ENCODE measurements at places on chromosomes 11 and 22.
A peak's percentile ranks its signal among the peaks of the same experiment; 100 is the strongest.

DNA sequence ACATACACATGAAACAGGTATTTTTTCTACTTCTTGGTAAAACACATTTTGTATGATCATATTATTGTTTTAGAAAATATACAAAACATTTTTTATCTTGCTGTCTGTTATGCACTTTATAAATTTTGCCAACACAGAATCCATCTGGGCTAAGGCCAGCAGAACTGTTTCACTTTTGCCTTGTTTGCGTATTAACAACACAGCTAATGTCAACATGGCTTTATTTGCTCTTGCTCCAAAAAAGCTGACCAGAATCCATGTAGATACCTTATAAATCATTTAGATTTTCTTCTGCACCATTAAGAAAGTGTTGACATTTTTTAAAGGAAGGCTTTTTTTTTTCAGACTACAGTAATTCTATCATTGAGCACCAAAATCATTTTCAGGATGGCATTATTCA, 58.1 kb upstream of the PGR start:
- DNase-seq = no peak

- no peak for DNase-seq
Measured at GRCh38 chr22:44291265-44291664, 21.5 kb downstream of the SHISAL1 start.

DNA sequence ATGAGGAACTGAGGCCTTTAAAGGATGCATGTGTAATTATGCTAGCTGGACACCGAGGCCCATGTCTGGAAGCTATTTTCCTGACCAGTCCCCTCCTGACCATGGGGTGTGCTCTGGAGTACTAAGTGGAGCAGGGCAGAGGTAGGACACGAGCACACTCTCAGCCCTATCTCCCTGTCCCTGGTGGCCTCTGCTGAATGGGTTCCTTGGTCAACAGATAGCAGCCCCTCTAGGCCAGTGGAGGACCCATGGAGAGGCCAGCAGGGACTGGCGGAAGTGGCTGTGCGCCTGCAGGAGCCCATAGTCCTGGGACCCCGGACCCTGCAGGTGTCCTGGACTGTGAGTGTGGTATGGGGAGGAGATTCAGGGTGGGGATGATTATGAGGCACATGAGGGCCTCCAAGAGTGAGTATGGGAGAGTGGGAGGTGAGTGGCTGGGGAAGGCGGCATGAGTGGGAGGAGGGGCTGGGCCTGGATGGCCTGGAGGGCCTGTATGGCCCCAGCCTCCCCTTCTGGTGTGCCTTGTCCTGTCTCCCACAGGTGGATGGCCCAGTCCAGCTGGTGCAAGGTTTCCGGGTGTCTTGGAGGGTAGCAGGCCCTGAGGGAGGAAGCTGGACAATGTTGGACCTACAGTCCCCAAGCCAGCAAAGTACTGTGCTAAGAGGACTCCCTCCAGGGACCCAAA, 9.5 kb downstream of the ROBO3 start:
- DNase-seq = no peak

GRCh38 chr11:15590132-15590531, 475.4 kb downstream of the INSC start:
- no peak for DNase-seq

DNA sequence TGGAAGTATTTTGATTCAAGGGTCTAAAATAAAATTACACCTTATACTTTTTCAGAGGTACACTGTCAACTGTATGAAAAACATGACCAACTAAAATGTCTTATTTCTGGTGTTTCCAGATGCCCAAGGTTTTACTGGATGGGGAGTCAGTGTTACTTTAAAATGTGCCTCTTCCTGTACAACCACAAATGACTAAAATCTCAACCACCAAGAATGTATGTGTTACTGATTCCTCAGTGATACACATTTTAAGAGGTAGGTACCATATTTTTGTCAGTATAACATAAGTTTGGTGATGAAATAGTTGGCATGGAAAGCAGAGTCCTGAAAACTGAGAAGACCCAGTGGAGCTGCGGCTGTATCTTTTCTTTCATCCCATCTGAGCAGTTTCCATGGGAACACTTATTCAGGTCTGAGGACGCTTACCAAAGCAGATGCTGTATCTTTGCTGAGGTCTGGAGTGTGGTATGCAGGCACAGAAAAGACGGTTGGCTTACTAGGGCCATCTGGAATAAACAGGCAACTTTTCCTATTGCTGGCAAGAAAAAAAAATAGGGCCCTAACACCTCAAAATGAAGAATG, 21.2 kb upstream of the TP53AIP1 start:
- DNase-seq = peak; percentile 79

DNA sequence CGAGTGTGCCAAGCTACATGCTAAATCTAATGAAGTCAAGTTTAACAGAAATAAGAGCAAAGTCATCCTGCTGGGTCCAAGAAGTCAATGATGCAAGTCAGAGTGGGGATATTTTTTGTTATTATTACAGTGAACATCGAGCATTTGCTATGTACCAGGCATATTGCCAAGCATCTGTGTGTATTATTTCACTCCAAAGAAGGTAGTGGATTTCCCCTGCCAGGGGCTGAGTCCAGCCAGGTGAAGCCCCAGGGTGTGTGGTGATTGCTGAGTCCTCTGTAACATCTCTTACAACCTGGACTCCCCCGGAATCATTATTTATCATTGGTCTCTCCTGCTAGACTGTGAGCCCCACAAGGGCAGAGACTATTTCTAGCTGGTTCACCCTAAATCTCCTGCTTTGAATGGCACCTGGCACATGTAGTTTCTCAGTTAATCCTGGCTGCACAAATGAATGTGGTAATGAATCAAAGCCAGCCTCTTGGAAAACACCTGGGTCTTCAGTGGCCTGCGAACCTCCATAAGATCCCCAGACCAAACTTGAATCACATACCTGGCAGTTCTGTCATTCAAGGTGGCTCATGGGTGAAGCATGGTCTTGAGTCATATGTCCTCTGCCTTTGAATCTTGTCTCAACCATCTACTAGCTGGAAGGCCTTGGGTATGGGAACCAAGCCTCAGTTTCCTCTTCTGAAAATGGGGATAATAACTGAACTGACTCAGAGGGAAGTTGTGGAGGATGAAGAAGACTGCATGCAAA, 549.2 kb downstream of the MIAT start:
- no peak for DNase-seq

DNA sequence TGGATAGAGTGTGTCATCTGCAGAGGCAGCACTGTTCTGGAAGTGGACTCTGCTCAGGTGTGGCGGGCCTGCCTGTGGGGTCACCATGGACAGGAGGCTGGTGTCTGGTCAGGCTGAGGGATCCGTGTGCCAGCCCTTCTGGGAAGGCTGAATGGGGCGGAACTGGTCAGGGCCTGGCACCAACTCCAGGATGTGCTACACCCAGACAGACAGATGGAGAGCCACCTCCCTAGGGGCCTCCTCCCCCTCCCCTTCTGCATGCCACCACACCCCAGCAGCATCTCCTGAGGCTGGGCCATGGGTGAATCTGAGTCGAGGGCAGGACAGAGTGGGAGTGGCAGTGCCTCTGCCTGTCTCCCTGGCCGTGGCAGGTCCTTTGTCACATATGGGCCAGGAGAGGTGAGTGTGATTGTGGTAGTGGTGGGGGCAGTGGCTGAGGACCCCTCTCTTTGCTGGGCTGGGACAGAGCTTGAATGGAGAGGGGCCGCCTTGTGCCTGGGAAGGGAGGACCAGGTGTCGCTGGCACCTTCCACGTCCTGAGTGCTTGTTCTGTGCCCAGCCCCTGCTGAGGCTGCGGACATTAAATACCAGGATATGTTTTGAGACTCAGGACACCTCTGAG, 29.1 kb downstream of the ST3GAL4 start:
- DNase-seq = no peak

GRCh38 chr11:35079611-35080010, 59.4 kb upstream of the CD44 start:
- DNase-seq = no peak

DNA sequence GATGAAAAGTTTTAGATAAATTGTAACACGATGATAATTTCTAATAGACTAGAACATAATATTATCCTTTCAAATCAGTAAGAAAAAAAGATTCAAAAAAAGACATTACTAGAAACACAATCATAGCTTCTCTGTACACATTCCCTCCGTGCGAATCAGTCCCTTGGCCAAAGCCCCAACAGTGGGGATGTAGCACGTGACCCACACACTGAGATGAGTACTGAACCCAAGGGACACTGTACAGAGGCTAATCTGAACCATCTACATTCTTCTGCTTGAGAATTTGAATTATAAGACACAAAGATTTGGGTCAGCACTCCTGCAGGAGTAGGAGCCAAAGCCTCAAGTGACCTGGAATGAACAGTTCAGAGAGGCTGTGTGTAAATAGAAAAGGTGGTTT, 353.7 kb downstream of the INSC start:
- DNase-seq = no peak

DNA sequence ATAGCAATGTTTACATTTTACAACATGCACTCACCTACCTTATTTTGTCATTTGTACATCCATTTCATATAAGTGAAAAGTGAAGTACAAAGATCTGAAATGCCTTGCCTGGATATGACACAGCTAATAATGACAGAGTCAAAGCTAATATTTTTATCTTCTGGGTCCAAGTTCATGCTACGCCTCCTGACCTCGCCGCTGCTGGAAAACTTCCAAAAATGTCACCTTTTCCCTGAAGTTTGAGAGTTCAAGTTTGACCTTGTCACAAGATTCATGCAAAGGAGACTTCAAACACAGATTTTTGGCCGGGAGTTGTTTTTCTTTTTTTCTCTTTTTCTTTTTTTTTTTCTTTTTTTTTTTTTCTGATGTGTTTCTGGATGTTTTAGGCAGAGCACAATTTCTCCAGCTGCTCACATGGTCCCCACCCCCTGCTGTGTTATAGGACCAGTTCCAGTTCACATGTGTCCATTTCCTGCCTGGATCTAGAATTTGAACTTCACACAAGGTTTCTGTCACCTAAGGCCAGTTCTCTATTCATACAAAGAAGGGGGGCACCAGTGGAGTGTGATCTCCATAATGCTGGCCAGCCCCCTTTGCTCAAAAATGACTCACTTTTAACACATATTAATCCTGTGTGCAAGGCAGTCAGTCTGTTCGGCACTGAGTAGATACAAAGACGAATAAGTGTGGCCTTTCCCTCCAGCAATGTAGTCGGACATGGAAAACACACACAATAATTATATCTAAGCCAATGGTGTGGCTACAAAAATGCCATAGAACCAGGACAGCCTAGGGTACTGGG, 546.8 kb downstream of the BUD13 start:
- no peak for DNase-seq

GRCh38 chr22:29512031-29512430, 32.0 kb downstream of the NEFH start:
- DNase-seq = no peak

GRCh38 chr11:48167380-48167779, 49.2 kb upstream of the OR4B1 start:
- no peak for DNase-seq

- DNase-seq = no peak
Measured at GRCh38 chr11:257766-258493, 20.3 kb upstream of the NLRP6 start.

DNA sequence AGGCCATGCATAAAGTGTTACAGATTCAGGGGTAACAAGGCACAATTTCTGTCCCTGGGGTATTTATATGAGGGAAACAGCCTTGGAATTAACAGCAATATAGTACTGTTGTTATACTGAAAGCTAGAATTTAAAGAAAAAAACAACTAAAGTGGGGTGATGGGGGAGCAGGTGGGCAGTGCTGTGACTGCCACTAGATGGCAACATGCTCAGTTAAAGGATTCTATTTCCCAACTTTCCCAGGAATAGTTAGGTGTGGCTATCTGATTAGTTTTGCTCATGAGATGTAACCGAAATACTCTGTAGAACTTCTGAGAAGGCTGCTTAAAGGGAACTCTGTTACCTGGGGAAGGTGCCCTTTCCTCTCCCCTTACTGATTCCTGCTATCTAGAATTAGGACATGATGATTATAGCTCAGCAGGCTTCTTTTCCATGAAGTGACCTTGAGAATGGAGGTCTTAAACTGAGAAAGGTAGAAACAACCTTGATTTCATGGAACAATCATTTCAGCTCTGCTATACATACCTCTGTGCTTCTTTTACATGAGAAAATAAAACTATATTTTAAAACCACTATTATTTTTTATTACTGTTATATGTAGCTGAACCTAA, 102.6 kb downstream of the RELT start:
- peak; percentile 68 for DNase-seq

DNA sequence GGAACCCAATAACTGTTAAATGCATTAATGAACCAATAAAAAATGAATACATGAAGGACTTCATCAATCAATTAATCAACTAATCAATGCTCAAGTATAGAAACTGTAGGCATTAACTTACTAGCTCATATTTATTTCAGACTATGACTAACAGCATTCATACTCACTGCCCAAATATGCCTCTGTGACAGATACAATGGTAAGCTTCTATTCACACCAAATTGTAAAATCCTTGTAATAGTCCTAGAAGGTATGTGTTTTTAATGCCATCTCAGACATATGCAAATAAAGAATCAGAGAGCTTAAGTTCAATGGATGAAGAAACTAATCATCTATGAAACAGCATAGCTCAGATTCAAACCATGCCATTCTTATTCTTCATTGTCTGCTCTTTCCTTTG, 1253.6 kb upstream of the TENM4 start:
- no peak for DNase-seq

DNA sequence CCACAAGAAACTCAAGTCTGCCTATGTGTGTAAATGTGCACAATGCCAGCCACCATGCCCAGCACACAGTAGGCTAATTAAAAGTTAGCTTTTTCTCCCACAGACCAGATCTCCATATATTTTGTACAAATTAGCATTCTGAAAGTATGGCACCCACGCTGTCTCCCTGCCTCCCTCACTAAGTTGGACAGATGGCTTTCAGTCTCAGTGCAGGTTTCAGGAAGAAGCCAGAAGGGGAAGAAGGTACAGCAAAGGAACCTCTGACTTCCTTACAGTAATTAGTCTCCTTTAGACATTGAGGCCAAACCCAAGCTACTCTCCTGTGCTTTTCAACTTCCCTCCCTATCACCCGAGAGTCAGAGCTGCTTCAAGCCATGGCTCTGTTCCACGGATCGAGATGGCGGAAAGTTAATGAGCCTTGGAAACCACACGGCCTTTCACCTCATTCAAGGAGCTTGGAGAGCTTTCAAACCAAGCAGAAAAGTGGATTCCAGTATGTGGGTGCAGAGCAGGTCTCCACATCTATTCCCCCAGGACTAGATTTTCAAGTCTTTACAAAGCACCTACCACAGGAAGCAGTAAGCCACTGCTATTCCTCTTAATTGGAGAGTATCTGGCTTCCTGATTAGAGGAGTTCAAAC, 221.1 kb upstream of the NARS2 start:
- no peak for DNase-seq

DNA sequence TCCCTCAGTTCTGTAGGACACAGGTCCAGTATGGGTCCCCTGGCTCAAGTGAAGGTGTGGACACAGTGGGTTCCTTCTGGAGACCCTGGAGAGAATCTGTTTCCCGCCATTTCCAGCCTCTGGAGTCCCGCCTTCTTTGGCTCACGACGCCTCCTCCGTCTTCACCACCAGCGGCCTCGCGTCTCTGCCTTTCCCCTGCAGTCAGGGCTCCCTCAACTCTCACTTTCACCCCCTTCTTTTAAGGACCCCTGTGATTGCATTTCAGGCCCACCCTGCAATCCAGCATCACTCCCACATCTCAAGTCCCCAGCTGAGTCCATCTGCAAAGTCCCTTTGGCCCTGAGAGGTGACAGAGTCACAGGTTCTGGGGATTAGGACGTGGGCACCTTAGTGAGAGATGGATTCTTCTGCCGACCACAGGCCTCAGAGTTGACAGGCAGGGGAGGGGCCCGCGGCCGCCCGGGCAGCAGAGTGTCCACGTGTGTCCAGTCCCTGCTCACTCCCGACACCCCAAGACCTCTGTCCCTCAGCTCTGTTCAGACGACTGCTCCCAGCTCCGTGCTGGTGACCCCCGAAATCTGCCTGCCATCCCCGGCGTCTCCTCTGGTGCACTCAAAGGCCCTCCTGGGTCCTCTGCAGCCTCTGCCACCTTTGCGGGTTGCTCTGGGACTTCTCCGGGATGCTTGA, 36.9 kb upstream of the KRTAP5-7 start:
- DNase-seq = no peak

Measured in mesendoderm (in vitro differentiated cells).